Bronchus fibroblast of lung (primary cell): ENCODE measurements at places on chromosomes 12 and 14. TPM values are rescaled to one million over a fixed set of nuclear protein-coding genes. Genes with fewer than 3 reads are reported as not detected.

The HOXC9 gene
- total RNA-seq: 0.15 TPM in 1 of 2 replicates, not detected in the other

The CCDC184 gene
- total RNA-seq: 0.34 and 0.45 TPM in 2 replicates

The MANSC4 gene
- total RNA-seq: not detected in 2 replicates

The HVCN1 gene
- total RNA-seq: 4.9 and 9.6 TPM in 2 replicates

The RNASE4 gene
- total RNA-seq: 12.1 and 12.9 TPM in 2 replicates

The RND1 gene
- total RNA-seq: 0.30 TPM in 1 of 2 replicates, not detected in the other

The PRH2 gene
- 0.30 TPM in 1 of 2 replicates, not detected in the other for total RNA-seq

The CLEC9A gene
- not detected in 2 replicates for total RNA-seq

The TPH2 gene
- total RNA-seq: not detected in 2 replicates

The RTL1 gene
- total RNA-seq: not detected in 2 replicates

The GLIPR1 gene
- 41.9 and 43.0 TPM in 2 replicates for total RNA-seq

The ANO2 gene
- 0.50 TPM in 1 of 2 replicates, not detected in the other for total RNA-seq

The BMP4 gene
- 7.3 and 7.4 TPM in 2 replicates for total RNA-seq

The FAM90A1 gene
- 0.15 and 0.17 TPM in 2 replicates for total RNA-seq

The KRT73 gene
- total RNA-seq: not detected in 2 replicates

The SPIC gene
- not detected in 2 replicates for total RNA-seq
